ENCODE measurements at places on chromosomes 5 and 9. TPM values are rescaled to one million over a fixed set of nuclear protein-coding genes. Genes with fewer than 3 reads are reported as not detected.
A peak's percentile ranks its signal among the peaks of the same experiment; 100 is the strongest.

DNA sequence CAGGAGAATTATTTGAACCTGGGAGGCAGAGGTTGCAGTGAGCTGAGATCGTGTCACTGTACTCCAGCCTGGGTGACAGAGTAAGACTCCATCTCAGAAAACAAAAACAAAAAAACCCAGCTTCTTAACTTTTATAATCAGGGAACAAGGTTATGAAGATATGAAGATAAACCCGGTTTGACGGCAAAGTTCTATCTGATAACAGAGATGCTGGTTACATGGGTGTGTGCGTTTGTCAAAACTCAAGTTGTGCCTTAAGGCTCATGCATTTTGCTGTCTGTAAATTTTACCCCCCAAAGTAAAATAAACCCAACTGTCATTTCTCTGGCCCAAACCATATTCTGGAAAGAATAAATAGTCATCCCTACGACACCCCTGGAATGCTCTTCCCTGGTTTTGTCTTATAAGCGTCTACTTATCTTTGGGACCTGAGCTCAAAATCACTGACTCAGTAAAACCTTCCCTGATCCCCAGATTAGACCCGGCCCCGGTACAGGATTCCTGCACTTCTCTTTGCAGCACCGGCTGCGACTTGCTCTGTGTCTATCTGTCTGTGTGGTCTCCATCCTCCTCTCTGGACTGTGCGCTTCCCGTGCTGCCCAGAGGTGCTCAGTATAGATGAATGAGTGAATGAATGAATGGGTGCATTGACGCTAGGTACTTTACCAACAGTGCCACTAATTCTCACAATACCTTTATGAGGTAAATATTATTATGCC is 172.2 kb downstream of the DAB2IP start:
- DNase-seq = no peak

GRCh38 chr9:123511326-123512277 is 155.6 kb downstream of the CRB2 start:
- DNase-seq = peak; percentile 24

Gene SEMA5A
- 70.7 TPM for total RNA-seq

Gene AJM1
- 1.2 TPM for total RNA-seq

DNA sequence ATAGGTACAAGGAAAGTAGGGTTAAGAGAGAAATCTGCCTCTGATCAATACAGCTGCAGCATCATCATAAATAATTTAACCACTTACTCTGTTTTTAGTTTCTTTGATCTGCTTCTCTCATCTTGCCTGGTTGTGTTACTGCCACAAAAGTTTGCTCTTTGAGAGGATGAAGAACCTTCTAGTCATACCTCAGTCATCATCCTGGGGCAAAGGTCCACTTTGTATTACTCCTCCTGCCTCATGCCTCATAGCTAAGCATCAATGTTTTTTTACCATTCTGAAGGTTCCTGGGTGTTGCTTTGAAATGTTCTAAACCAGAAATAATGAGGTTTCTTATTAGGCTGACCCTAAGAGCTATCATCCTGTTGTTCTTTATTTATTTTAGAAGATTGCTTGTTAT is 17.1 kb upstream of the TRIM36 start:
- no peak for DNase-seq

Gene CCL27
- not detected for total RNA-seq

DNA sequence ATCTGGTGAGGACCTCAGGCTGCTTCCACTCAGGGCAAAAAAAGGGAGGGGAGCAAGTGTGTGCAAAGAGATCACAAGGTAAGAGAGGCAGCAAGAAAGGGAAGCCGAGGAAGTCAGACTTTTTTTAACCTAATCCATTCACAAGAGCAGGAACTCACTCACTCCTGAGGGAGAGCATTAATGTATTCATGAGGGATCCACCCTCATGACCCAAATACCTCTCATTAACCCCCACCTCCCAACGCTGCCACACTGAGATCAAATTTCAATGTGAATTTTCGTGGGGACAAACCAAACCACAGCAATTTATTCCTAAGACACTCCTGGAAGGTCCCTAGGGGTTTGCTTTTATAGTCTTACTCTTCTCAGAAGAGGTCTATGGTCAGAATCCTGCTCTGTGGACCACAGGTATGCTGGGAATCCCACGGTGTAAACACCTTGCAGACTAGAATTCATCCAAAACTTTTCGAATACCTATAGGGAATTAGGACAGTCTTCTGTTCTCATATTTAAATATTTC is 108.7 kb downstream of the HSD17B3 start:
- no peak for DNase-seq

Gene PTPRD
- total RNA-seq = 97.4 TPM

GRCh38 chr9:36021968-36022367 is 14.7 kb upstream of the RECK start:
- no peak for DNase-seq

Measured in spinal cord (tissue), 10 donors.